ENCODE measurements at places on chromosomes 11 and 22.
A peak's percentile ranks its signal among the peaks of the same experiment; 100 is the strongest.

DNA sequence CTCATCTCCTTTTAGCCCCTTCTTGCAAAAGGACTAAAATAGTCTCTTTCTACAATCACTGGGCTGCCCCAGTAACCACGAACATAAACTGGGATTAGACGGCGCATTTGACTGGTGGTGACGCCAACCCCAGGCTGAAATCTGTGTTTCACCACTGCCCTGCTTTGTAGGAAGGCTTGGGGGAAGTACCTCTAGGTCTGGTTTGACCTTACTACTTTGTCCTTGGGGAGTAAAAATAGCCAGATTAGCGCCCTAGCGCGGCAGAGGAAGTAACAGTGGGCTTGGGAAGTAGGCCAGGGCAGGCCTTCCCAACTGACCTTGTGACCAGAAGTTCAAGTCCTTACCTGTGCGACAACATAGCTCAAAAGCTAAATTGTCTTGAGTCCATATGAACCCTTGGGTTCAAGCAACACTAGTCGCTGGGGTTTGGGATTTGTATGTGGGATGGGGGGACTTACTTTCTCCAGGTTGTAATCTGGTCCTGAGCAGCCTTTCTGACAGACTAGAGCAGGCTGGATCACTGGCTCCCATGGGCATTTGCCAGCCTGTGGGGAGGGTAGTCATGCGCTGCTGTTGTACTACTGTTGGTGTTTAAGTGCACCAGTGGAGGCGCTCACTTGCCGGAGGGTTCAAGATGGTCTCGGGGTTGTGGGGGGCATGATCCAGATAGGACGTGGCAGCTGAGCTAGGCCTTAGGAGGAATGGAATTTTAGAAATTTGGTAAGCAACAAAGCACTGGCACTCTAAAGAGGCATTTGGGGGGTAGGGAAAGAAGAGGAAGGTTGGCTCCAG lies 953 bp upstream of the PACS1 start:
- DNase-seq: no peak

DNA sequence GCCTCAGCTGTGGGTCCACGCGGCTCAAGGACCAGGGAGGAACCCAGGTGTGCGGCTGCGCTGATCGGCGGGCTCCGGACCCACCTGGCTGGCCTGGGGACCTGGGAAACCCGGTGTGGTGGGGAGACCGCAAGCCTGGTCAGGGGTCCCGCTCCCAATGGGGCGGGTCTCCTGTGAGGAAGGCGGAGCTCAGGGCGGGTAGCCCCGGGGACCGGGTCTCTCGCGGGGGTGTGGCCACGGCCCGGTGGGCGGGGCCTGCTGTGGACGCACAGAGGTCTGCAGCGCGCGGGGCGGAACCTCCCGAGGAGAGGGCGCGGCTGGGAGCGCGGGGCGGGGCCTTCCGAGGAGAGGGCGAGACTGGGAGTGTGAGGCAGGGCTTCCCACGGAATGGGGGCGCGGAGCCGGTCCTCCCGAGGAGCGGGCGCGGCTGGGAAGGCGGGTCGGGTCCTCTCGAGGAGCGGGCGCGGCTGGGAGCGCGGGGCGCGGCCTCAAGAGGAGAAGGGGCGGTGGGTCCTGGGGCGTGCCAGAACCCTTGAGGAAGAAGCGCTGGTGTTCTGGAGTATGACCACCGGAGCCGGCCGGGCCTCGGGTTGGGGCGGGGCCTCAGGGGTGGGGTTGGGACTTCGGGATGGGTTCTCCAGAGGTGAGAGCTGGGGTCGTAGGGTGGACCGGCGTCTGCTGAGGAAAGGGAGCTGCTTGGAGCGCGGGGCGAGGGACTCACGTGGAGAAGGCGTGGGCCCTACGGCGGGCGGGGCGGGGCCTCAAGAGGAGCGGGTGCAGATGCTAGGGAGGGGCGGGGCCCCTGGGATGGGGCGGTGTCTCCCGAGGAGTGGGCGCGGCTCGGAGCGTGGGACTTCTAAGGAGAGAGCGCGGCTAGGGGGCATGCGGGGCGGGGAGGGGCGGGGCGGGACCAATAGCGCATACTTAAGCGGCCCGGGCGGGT lies 20.8 kb downstream of the DGCR6L start:
- peak; percentile 88 for DNase-seq

GRCh38 chr11:27253224-27253623 lies 109.8 kb downstream of the CCDC34 start:
- DNase-seq: no peak

GRCh38 chr11:7572001-7572712 lies 58.4 kb downstream of the PPFIBP2 start:
- DNase-seq: no peak

GRCh38 chr11:11620173-11620920 lies 1.5 kb downstream of the GALNT18 start:
- DNase-seq: no peak

DNA sequence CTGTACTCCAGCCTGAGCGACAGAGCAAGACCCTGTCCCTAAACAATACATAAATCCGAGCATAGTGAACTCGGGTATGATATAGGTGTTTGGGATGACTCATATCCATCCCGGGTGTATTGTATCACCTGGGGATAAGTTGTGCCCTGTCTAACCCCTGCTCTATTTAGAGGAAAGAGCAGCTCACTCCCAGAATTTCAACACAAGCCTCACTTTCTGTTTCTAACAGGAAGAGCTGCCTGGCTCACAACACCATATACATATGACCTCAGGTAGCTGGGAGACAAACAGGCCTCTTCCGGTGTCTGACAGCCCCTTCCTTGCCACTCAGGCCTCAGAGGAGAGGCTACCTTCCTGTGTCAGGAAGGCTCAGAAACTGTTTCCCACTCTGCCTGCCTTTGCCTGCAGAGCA lies 9.9 kb upstream of the MICALL1 start:
- DNase-seq: no peak

DNA sequence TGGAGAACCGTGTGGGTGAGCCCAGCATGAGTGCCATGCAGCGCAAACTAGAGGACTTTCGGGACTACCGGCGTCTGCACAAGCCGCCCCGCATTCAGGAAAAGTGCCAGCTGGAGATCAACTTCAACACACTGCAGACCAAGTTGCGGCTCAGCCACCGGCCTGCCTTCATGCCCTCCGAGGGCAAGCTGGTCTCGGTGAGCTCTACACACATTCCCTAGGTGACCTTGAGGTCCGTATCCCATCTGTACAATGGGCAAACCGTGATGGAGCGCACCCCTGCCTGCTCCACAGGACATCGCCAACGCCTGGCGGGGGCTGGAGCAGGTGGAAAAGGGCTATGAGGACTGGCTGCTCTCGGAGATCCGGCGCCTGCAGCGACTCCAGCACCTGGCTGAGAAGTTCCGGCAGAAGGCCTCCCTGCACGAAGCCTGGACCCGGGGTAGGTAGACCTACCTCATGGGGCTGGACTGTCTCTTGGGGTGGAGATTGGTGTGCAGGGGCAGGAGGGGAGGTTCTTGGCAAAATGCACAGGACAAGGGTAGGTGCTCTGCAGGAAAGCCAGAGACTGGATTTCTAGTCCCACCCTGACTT lies 10.6 kb downstream of the CTSF start:
- no peak for DNase-seq

DNA sequence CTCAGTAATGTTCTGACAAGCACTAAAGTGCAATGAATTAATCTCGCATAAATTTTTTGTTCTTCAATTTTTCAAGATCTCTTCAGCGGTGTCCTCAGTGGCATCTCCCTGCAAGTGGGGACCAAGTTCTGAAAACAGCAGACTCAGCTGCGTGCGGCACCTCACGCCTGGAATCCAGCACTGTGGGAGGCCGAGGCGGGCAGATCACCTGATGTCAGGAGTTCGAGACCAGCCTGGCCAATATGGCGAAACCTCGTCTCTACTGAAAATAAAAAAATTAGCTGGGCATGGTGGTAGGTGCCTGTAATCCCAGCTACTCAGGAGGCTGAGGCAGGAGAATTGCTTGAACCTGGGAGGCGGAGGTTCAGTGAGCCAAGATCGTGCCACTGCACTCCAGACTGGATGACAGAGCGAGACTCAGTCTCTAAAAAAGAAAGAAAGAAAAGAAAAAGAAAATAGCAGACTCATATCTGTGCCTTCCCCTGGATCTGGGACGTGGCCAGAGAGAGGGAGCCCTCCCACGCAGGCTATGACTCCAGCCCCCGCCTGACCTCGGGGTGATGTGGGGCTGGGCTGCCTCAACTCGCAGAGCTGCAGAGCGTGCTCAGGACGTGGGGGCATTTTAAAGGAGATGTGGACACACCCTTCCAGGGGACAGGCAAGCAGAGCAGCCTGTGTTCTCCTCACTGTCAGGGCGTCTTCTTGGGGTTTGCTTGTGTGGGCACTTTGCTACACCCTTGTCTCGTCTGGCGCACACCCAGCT lies 346.6 kb downstream of the BRD1 start:
- DNase-seq: no peak

GRCh38 chr22:42294034-42294985 lies 23.9 kb upstream of the TCF20 start:
- DNase-seq: no peak

- no peak for DNase-seq
These were observed 3.0 kb upstream of the MYBPC3 start for GRCh38 chr11:47355283-47356128.

- DNase-seq: no peak
These were observed 766.3 kb upstream of the RAG2 start for GRCh38 chr11:37364246-37364839.

- no peak for DNase-seq
These were observed 1327.9 kb downstream of the BRD1 start for GRCh38 chr22:48499456-48500425.

- DNase-seq: no peak
These were observed 47.6 kb upstream of the THY1 start for GRCh38 chr11:119470317-119471291.

GRCh38 chr22:42692239-42693054 lies 28.2 kb downstream of the A4GALT start:
- no peak for DNase-seq

GRCh38 chr11:22161489-22161888 lies 31.4 kb upstream of the ANO5 start:
- no peak for DNase-seq

GRCh38 chr22:41023299-41023623 lies 69.1 kb upstream of the EP300 start:
- no peak for DNase-seq

GRCh38 chr22:27537501-27537900 lies 264.1 kb downstream of the MN1 start:
- DNase-seq: no peak

- DNase-seq: no peak
These were observed 20.0 kb downstream of the OR2AT4 start for GRCh38 chr11:75076671-75077070.

- DNase-seq: peak; percentile 59
These were observed 19.4 kb downstream of the GRAP2 start for GRCh38 chr22:39920134-39920743.

- DNase-seq: no peak
These were observed 585 bp downstream of the CYB5R3 start for GRCh38 chr22:42648368-42649245.

GRCh38 chr22:38043151-38044039 lies 13.8 kb upstream of the PICK1 start:
- DNase-seq: no peak

DNA sequence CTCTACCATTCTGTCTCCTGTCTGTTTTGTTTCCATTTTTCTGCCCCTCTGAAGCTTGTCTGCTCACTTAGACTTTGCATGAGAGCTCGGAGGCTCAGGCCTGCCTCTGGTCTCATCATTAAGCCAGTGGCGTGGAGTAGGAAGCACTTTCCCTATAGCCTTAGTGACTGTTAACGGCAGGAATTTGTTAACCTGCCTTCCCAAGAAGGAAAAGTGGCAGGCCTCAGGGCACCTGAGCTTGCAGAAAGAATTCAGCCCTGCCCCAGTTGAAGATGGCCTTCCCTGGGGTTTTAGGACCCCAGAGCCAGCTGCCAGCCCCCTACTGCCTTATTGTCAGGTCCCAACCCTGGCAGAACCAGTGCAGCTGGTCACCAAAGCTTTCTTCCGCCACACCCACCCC lies 93.2 kb downstream of the PKNOX2 start:
- DNase-seq: no peak

DNA sequence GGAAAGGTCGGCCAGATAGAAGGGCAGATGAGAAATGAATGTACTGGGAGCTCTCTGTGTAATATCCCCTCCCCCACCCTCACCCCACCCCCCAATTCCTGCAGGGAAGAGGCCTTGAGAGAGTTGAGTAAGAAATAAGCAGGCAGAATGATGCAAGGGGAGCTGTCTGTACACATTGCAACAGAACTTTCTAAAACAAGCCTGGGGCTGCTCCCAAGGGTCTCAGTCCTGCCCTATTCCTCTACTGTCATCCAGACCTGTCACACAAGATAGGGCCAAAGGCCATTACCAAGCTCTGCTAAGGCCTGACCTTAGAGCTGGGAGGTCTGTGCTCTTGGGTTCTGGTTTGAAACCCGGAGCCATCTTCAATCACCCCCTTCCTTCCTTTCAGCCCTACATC lies 5.7 kb upstream of the DGAT2 start:
- no peak for DNase-seq

- no peak for DNase-seq
These were observed 55.0 kb downstream of the AP2A2 start for GRCh38 chr11:980438-981357.

DNA sequence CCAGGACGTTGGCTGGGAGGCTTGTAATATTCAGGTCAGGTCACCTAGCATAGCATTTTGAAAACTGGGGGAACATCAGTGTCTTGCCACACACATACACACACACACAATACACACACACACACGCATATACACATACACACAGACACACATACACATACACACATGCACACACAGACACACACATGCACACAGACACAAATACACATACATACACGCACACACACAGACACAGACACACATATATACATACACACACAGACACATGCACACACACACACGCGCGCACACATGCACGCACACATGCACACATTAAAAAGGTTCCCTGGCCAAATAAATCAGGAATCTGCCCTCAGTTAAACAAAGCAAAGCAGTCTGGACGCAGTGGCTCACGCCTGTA lies 12.5 kb downstream of the MYBPC3 start:
- DNase-seq: no peak

- no peak for DNase-seq
These were observed 80.0 kb downstream of the CD44 start for GRCh38 chr11:35218956-35219355.

DNA sequence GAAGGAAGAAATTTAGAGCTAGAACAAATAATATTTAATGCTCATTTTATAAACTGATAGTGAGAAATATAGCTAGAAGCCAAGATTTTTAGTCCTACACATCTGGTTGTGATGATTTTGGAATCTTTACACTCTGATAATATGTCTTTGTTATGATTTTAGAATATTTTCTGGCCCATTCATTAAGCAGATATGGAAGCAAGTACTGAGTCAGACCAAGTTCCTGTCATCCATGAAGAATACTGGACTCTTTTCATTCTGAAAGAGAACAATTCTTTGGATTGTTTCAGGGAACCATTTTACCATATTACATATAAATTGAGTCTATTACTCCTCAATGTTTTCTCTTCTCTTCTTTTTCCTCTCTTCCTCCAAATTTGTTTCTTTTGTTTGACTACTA lies 227.4 kb downstream of the TMEM135 start:
- DNase-seq: no peak
